ENCODE measurements at places on chromosomes 5 and 9.

- no peak for DNase-seq
Observed at GRCh38 chr9:127390248-127390545, 6.8 kb upstream of the SLC2A8 start.

GRCh38 chr9:127201071-127201541 is 63.5 kb upstream of the GARNL3 start:
- no peak for DNase-seq

DNA sequence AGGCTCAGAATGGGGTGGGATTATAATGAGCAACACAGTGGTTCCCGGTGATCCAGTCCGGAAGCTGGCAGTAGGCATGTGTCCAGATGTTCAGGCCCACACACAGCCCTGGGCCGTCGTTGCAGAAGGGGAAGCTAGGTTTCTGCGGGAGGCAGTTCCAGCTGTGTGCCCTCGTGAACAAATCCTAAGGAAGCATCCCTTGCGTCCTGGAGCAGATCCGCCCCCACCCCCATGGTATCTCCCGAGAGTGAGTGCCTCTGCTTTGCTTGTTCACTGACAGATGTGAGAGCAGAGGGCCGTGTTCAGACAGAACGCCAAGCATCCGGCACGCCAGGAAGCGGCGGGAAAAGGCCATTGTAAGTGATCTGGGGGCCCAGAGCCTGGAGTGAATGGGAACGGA is 104.8 kb downstream of the PDE6A start:
- DNase-seq = no peak

DNA sequence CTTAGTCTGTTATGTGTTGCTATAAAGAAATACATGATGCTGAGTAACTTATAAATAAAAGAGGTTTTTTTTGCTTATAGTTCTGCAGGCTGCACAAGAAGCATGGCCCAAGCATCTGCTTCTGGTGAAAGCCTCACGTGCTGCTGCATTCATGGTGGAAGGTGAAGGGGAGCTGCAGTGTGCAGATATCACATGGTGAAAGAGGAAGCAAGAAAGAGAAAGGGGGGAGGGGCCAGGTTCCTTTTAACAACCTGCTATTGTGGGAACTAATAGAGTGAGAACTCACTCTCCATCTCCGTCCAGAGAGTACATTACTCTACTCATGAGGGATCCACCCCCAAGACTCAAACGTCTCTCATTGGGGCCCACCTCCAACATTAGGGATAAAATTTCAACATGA is 12.5 kb upstream of the PARP8 start:
- DNase-seq = no peak

DNA sequence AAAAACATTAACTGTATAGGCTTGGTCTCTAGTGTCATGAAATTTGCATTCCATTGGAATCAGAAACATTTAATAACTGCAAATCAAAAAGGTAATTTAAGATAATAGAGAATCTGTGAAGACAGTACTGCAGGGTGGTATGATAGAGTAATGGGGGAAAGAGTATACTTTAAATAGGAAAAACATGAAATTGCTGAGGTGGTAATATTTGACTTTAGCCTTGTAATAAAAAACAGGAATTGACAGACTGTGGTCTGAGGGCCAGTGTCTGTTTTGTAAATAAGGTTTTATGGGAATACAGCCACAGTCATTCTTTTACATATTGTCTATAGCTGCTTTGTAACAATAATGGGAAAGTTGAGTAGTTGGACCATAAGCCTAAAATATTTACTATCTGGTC is 162.3 kb downstream of the RANBP17 start:
- DNase-seq = no peak

DNA sequence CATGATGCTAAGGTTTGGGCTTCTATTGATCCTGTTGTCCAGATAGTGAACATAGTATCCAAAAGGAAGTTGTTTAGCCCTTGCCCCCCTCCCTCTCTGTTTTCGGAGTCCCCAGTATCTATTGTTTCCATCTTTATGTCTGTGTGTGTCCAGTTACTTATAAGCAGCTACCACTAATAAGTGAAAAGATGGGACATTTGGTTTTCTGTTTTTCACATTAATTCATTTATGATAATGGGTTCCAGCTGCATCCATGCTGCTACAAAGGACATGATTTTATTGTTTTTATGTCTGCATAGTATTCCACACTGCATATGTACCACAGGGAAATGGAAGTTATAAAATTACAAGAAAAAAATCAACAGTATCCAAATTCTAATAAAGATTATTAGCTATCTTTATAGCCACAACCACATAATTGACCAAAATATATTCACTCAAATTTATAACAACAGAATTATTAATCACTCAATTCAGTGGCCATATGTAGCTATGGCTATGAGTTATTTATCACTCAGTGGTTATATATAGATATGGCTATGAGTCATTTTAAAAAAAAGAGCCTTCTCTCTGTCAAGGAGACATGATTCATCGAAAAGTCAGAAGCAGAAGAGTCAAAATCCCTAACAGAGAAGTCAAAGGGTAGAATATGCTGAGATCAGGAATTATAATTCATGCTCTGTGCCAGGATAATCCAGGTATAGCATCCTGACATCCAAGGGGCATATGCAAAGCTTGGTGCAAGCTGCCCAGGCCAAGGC is 367.5 kb downstream of the DEPDC1B start:
- peak; percentile 62 for DNase-seq

DNA sequence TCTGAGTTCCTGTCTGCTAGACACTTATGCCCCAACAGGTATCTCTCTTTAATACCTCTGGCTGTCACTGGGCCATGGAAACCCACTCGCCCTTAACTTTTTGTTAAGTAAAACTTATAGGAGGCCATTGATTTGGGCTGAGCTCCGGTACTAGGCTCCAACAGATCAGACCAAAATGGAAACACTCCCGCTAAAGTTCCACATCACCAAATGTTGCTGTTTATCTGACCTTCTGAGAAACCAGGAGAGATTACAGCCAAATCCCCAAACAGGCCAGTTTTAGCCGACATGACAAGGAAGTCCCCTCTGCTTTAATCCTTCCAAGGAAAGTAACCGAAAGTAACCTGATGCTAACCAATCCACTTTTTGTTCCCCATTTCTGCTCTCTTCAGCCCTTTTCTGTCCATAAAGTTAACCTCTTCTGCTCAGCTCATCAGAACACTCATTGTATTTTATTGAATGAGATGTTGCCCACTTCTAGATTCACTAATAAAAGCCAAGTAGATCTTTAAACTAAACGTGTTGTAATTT is 115.2 kb upstream of the LHFPL2 start:
- peak; percentile 52 for DNase-seq

- DNase-seq = no peak
Observed at GRCh38 chr5:10678244-10678643, 82.8 kb downstream of the DAP start.

- no peak for DNase-seq
Observed at GRCh38 chr9:7970681-7971330, 171.2 kb upstream of the DMAC1 start.

GRCh38 chr9:71924576-71924975 is 13.1 kb downstream of the C9orf85 start:
- no peak for DNase-seq
